Fibroblast of skin of back (primary cell): ENCODE measurements at places on chromosomes 2 and 18.

- no peak for DNase-seq
Measured at GRCh38 chr18:23428821-23429220, 24.3 kb upstream of the RIOK3 start.

GRCh38 chr2:120548627-120549608 lies 186.8 kb upstream of the GLI2 start:
- no peak for DNase-seq

GRCh38 chr2:56291711-56292110 lies 107.9 kb downstream of the CCDC85A start:
- no peak for DNase-seq

DNA sequence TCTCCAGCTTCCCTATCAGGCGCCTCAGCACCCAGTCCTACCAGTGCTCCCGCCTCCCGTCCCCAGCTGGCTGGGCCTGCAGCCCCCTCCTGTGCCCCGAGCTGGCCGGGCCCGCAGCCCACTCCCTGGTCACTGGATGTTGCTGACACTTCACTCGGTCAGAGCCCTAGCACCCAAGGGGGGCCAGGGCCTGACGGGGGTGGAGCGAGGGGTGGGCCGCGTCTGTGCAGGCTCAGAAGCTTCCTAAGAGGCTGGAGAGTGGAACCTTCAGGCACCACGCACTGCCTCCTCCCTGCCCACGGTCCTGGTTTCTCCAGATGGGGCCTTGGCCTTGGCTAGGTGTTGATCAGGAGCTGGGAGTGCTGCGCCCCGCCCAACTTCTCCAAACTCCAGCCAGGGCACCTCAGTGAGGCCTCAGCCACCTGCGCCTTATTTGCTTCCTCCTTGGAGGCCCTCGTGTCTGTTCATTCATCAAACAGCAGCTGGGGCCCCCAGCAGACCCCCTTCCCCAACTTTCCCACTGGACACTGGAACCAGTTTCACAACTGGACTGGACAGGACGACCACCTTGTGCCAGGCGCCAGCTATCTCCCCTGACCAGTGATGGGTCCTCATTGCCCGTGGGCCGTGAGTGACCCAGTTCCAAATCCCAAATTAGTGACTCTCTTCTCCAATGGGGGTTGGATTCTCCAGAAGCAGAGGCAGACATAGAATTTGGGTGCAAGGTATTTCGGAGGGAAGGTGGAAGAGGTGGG lies 16.7 kb downstream of the CAPN10 start:
- DNase-seq: no peak

DNA sequence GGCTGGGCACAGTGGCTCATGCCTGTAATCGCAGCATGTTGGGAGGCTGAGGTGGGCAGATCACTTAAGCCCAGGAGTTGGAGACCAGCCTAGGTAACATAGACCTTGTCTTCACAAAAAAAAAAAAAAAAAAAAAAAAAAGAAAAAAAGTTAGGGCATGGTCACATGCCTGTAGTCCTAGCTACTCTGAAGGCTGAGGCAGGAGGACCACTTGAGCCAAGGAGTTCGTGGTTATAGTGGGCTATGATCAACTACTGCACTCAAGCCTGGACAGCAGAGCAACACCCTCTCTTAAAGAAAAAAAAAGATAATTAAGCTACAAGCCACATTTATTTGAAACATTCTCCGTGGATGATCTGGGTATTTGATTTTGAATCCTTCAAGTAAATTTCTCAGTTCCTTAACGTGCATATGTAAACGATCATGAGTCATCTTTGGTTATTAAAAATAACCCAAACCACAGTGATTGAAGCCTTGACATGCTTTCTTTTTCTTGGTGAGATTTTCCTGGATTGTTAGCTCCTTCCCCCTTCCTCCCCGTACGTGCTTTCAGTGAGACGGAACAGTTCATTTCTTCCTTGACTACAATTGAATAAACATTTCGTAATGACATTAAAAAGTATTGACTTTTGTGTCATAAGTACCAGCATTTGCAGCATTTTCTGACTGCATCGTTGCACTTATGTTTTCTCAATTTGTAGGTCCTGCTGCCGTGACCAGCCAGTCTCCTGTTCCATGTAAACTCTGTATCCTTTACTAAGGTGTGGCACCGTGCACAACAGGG lies 20.3 kb downstream of the RMC1 start:
- peak; percentile 75 for DNase-seq

- DNase-seq: no peak
Measured at GRCh38 chr2:20189299-20189931, 35.5 kb downstream of the SDC1 start.

DNA sequence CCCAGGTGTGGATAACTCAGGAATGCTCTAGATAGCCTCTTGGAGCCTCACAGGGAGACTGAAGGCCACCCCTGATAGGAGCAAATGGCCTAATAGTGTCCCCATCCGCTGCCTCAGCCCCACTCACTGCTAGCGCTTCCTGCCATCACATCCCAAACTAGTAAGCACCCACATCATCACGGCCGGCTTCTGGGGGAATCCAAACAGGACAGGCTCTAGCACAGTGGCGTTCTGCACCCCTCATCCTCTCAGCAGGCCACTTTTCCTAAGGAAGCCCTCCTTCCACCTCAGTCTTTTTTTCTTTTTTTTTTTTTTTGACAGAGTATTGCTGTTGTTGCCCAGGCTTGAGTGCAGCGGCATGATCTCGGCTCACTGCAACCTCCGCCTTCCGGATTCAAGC lies 6.3 kb upstream of the AMER3 start:
- no peak for DNase-seq

DNA sequence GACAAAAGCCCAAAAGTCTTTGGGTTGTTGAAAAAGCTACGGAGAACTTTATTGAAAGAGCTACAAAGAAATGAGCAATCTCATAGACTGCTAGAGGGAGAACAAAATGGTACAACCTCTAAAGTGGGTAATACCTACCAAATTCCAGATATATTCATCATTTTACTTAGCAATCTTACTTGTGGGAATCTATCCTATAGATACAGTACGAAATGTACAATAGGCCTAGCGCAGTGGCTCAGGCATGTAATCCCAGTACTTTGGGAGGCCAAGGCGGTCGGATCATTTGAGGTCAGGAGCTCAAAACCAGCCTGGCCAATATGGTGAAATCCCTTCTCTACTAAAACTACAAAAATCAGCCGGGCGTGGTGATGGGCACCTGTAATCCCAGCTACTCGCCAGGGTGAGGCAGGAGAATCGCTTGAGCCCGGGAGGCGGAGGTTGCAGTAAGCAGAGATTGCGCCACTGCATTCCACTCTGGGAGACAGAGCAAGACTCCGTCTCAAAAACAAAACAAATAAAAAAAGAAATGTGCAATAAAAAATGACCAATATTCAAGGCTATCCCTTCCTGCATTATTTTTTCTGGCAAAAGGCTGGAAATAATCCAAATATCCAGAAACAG lies 10.1 kb downstream of the EXOC6B start:
- peak; percentile 14 for DNase-seq

GRCh38 chr2:238946318-238947242 lies 98.7 kb downstream of the TWIST2 start:
- no peak for DNase-seq

DNA sequence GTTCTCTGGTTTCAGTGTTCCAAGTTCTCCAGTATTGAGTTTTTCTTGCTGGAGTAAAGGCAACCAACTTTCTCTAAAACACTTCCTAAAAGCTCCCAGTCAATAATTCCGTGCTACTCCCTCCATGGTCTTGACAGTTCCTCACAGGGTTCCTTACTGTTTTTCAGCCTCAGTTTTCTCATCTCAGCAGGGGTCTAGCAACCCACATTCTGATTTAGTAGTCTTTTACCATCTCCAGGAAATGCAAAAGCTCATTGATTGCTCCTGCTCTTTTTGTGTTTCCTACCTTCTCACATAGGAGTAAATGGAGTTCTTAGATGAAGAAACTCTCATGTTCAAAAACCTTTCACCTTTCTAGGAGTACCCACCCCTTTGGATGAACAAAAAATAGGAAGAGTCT lies 978.8 kb upstream of the POU3F3 start:
- no peak for DNase-seq

GRCh38 chr18:9022397-9023155 lies 79.9 kb upstream of the NDUFV2 start:
- no peak for DNase-seq

GRCh38 chr2:54701029-54701428 lies 22.4 kb upstream of the EML6 start:
- peak; percentile 30 for DNase-seq

GRCh38 chr2:150552041-150552820 lies 64.8 kb upstream of the RND3 start:
- DNase-seq: no peak
